Activated CD4-positive, alpha-beta T cell treated with anti-CD3 and anti-CD28 coated beads for 4 hours (primary cell): ENCODE measurements at places on chromosomes 11 and 22.

DNA sequence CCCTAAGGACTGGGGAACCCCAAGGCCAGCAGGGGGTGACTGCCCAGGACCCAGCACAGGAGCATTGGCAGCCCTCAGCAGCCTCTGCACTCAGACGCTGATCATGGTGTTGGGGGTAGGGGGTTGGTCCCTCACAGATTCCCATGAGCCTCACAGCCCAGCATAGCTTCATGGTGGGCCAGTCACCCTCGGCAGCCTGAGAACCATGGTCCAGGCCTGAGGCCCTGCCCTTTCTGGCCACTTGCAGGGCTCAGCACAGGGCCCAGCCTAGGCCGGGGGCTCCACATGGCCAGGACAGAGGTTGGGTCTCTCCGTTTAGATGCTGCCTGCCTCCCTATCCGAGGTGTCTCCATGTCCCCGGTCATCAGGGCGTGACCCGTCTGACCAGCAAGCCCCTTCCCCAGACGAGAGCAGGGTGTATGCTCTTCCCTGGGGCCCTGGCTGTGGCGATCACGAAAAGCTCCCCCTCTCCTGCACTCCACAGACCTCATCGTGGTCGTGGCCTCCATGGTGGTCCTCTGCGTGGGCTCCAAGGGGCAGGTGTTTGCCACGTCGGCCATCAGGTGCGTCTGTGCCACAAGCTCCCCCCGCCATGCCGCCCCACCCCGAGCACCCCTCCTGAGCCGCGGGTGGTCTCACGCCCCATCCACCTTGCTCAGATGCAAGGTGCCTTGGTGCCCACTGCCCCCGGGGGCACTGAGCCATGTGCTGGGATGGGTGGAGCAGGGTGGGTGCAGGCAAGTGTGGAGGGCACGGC is 126.2 kb downstream of the KCNQ1 start:
- DNase-seq = no peak

DNA sequence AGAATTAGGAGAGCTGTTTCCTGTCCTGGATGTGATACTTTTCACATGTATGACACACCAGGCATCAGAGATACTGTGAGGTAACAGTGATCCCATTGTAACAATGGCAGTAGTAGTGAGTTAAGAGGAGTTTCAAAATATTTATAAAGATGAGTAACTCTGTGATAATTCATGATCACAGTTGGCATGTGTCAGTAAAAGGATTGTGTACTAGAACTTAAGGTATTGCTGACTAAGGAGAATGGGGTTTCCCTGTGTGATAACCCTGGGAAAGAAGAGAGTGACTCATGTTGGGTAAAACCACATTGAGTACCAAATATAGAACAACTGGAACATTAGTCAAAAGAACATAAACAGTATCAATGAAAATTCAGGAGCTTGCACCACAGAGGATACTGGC is 22.9 kb upstream of the SLC5A1 start:
- DNase-seq = no peak

DNA sequence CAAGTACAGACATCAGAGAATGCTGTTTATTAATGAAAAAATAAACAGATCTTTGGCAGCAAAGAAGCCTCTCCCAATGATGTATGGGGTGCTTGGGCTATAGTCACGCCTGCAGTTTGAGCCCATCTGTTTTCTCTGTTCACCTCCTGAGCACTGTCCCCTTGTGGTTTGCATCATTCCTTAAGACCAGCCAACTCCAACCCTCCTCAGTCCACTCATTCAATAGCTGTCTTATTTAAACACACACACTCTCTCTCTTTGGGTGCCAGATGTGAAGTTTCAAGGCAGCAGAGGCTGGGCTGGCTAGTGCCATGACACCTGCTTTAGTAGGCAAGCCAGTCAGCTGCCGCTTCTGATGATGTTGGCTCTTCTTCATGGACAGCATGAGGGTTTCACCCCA is 58.1 kb downstream of the POLD3 start:
- no peak for DNase-seq

DNA sequence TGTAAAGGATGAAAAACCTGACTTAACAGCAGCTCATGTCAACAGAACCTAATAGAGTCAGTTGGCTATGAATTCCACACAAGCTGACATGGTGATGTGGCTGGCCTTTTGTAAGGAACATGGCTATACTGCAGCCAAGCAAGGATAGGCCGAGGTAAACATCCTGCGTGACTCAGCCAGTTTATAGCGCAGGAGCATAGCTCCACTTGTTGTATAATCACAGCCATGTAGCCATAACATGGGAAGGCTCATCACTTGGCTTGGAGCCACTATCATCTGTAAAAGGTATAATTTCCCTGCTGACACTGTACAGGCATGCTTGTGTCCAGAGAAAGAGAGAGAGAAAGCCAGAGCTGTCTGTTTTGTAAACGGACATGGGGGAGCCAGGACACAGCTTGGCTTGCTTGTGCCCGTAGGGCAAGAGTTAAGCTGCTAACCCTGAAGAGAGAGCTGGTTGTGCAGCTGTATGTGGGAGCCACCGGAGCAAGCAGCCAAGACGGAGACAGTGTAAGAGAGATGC is 104.4 kb upstream of the PLET1 start:
- DNase-seq = no peak

- no peak for DNase-seq
These were observed 44.7 kb downstream of the GAB4 start for GRCh38 chr22:16963189-16963945.

DNA sequence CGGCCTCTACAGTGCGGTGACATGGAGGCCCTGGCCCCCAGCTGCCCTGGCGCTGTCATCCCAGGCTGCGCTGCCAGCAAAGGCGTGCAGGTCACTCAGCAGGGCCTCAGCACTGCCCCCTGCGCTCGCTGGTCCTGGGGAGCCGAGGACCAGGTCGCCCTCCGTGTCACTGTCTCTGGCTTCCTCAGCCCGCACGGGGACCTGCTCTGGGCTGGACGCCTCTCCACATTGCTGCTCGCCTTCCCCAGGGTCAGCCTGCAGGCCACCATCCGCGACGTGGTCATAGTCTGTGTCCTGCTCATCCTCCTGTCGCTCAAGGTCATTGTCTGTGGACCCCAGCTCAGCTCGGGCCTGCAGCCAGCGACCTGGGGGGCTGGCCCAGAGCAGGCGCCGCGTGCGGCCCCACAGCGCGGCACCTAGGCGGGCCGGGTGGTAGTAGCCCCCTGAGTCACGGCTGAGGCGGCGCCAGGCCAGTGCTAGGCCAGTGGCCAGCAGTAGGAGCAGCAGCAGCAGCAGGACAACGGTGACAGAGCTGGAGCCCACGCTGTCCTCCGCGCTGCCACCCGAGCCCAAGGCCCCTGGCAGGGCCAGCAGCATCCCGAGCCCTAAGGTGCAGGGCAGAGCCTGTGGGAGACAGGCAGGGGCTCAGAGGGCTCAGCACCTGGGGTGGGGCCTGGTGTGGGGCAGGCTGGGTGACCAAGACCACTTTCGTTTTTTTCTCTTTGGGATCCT is 1.6 kb downstream of the PTPRCAP start:
- no peak for DNase-seq

DNA sequence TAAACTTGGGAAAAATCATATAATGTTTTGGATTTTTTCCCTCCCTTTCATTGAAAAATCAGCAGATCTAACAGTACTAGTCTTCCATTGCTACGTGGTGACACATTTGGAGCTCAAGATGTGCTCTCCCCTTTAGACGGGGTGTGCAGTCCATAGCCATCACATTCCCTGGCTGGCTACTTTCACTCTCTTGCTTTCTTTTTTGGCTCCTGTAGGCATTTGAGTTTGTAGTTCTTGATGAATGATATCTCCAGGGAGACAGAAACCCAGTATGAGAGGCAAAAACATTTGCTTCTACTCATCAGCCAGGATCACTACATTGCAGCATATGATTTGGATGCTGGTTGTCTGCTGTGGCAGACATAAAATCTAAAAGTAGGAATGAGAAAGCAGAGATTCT is 12.1 kb downstream of the CCDC81 start:
- no peak for DNase-seq

DNA sequence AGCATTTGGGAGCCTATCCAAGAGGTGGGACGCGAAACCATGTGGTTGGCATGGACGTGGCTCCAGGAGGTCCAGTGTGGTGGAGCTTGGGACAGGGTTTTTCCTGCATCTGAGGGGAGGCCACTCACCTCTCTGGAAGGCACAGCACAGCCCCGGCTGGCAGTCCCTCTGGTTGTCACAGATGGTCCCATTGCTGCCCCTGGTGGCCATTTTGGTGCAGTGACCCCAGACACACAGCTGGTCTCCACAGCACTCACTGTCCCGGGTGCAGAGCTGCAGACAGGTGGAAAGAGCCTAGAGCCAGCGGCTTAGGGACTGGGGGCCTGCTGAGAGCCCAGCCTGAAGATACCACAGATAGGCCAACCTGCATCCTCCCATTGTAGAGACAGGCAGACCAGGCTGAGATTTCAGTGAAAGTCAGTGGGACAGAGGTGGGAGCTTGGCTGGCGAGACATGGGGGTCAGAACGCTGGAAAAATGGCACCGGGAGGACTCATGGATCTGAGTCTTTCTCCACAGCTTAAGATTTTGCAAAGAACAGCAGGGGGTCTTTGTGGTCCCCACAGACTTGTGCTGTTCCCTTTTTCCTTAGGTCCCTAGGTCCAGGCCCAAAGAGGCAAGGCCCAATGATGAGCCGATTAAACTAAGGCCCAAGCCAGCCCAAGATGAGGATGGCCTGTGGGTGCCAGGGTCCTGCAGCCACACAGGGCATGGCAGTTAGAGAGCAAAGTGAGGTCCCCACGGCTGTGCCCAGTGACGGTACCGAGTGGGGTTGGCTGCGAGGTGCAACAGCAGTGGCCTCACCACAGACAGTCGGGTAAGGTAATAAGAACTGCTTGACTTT is 41.4 kb downstream of the DKK3 start:
- peak; percentile 52 for DNase-seq

DNA sequence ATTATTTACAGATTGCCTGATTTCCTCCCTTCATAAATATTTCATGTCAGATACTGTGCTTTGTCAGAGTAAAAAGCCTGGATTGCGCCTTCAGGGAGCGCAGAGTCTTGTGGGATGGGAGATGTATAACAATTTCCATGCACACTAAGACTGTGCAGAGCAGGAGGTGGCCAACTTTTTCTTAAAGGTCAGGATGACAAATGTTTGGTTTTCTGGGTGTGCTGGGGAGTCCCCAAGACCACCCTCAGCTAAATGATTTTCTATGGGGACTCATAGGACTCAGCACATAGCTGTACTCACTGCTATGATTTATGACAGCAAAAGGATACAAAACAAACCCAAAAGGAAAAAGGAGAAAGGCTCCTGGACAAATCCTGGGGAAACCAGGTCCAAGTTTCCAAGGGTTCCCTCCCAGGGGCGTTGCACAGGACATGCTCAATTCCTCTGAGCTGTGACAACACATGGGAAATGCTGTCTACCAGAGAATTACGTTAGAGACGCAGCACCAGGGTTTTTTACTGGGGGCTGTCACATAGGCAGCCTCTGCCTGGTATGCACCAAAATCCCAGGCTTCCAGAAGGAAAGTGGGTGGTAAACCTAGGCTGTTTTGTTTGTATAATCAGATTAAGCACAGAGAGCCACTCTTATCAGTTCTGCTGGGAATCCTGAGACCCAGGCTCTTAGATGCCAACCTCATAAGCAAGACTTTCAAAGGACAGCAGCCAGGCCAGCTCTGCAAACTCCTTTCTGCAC is 59.1 kb downstream of the CSNK2A3 start:
- DNase-seq = no peak

DNA sequence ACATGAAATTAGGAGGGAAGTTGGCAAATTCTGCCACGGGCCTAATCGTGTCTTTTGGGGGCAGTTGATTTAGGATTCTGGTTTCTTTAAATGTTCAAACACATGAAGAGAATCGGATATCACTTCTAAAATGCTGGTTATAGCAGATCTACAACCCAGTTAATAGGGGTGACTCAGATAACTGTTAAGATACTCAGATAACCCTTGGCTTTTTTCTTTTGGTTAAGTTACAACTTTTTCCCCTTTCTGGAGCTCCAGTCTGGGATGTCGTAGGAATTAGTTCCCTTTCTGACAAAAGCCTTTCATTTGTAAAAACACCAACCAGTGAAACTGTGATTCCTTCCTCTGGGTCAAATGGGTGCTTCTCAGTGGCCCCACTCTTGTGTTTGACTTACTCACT is 976 bp downstream of the DEPDC7 start:
- no peak for DNase-seq

- DNase-seq = no peak
These were observed 6.5 kb downstream of the MN1 start for GRCh38 chr22:27795053-27795452.

GRCh38 chr11:488579-488978 is 18.5 kb downstream of the RNH1 start:
- DNase-seq = no peak

DNA sequence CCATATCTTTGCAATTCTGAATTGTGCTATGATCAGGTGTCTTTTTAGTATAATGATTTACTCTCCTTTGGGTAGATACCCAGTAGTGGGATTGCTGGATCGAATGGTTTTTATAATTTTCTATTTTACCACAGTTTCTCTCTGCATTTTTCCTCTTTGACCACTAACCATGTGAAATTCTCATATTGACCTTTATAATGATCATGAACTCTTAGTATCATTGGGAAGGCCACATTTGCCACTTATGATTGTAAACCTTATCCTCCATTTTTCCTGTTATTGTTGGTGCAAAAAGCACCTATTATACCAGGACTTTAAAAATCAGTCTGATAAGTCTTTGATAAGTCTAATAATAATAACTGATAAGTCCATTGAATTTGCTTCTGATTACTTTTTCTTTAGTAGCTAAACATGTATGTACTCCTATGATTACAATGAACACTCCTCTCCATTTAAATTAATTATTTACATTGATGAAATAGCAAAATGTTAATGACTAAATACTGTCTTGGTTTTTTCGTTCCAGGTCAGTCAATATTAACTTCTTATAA is 9.6 kb downstream of the NEAT1 start:
- DNase-seq = no peak

DNA sequence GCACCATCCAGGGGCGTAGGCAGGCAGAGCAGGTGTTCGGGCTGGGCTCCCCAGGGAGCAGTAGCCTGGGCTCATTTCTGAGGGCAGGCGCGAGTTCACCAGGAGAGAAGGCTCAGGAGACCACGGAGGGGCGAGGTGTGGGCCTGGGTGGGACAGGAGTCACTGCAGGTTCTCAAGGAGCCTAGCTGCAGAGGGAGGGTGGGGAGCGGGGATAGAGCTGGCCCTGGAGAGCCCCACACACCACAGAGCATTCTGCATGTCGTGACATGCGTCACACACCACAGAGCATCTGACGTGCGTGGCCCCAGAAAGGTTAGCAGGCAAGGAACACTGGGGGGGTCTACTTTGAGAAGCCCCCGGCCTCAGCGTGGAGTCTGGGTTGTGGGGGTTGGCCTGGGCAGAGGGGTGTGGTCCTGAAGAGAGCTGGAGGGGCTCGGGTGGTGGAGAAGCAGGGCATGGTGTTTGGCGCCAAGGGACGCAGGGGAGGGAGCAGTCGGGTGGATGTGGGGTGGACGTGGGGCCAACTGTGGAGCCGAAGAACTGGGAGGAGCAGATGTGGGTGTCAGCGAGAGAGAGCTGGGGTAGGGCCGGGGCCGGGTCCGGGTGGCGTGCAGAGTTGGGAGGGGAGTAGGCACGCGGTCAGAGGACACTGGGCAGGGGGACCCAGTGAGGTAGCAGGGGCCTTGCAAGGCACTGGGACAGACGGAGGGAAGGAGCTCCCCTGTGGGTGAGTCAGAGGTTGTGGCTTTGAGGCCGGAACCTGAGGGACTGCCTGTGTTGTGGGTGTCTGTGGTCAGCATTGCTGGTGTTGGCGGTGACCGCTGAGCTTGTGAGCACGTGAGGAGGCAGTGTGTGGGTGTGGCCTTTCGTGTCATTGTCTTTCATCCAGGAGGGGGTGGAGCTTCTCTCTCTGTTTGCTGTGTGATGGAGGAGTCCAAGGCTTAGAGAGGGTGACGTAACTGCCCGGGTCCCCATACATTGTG is 25.5 kb downstream of the CTTN start:
- DNase-seq = no peak

GRCh38 chr11:69981119-69981784 is 96.9 kb upstream of the ANO1 start:
- no peak for DNase-seq
